ENCODE measurements at places on chromosomes 13 and 19. TPM values are rescaled to one million over a fixed set of nuclear protein-coding genes. Genes with fewer than 3 reads are reported as not detected.

DNA sequence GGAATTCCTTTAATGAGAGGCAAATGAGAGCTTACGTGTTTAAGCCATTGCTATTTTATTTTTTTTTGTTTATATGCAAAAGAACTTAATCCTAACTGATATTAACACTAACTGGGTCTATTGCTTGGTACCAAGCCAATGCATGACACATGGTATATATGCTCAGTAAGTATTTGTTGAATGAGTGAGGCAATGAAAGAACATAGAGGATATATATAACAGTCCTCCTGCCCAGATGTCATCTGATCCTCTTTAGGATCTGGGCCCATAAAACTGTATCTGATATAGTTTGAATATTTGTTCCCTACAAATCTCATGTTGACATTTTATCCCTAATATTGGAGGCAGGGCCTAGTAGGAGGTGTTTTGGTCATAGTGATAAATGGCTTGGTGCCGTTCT is 13.0 kb upstream of the ALOX5AP start:
- no peaks in the 10 kb centered on the region for H3K36me3 ChIP-seq
- no peak overlapping the region for H3K27ac ChIP-seq
- no peaks in the 10 kb centered on the region for H3K27me3 ChIP-seq
- H3K4me1 ChIP-seq, result no peaks in the 10 kb centered on the region

GRCh38 chr13:89568746-89569145 is 1778.7 kb upstream of the MIR17HG start:
- no peaks in the 10 kb centered on the region for H3K4me1 ChIP-seq
- no peaks in the 10 kb centered on the region for H3K27me3 ChIP-seq
- no peaks in the 10 kb centered on the region for H3K36me3 ChIP-seq
- DNase-seq, result no peak
- no peak overlapping the region for H3K4me3 ChIP-seq
- no peak overlapping the region for H3K27ac ChIP-seq

GRCh38 chr19:18493440-18494266 is 28.2 kb downstream of the ELL start:
- no peak for DNase-seq
- H3K4me3 ChIP-seq, result no peak overlapping the region
- no peaks in the 10 kb centered on the region for H3K27me3 ChIP-seq
- H3K36me3 ChIP-seq, result peaks cover 39% of the 10 kb centered on the region
- peaks cover 2% of the 10 kb centered on the region for H3K4me1 ChIP-seq

DNA sequence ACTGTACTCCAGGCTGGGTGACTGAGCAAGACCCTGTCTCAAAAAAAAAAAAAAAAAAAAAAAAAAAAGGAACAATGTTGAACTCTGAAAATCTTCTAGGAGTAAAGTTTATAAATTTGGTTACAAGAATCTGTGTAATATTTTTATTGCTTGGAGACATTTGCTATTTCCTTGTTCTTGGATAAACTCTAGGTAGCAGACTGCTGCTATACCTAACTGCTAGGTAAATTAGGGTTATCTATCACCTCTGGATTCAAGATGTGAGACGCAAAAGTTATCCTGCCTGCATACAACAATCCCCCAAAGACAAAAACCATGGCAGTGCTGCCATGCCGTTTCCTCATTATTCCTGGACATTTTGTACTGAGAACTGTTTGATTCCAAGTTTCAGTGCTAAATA is 33.7 kb downstream of the UBL3 start:
- no peaks in the 10 kb centered on the region for H3K4me1 ChIP-seq
- no peak for DNase-seq
- no peaks in the 10 kb centered on the region for H3K27me3 ChIP-seq
- H3K27ac ChIP-seq, result no peak overlapping the region
- no peaks in the 10 kb centered on the region for H3K36me3 ChIP-seq
- no peak overlapping the region for H3K4me3 ChIP-seq

GRCh38 chr13:75782985-75783384 is 146.9 kb downstream of the LMO7 start:
- DNase-seq, result no peak
- no peak overlapping the region for H3K4me3 ChIP-seq
- no peaks in the 10 kb centered on the region for H3K27me3 ChIP-seq
- no peak overlapping the region for H3K27ac ChIP-seq
- H3K4me1 ChIP-seq, result peaks cover 3% of the 10 kb centered on the region
- peaks cover 2% of the 10 kb centered on the region for H3K36me3 ChIP-seq

- no peak overlapping the region for H3K27ac ChIP-seq
- DNase-seq, result no peak
- H3K4me3 ChIP-seq, result no peak overlapping the region
- H3K27me3 ChIP-seq, result no peaks in the 10 kb centered on the region
- H3K4me1 ChIP-seq, result no peaks in the 10 kb centered on the region
These were observed 43.5 kb upstream of the SERTM1 start for GRCh38 chr13:36630181-36630803.

The SLC7A10 gene
- 1.4 TPM for polyA plus RNA-seq

The CAPN12 gene
- 2.4 TPM for polyA plus RNA-seq

- H3K36me3 ChIP-seq, result peaks cover 56% of the 10 kb centered on the region
- no peak overlapping the region for H3K4me3 ChIP-seq
- no peak for DNase-seq
- H3K27me3 ChIP-seq, result no peaks in the 10 kb centered on the region
- no peak overlapping the region for H3K27ac ChIP-seq
- H3K4me1 ChIP-seq, result no peaks in the 10 kb centered on the region
These were observed 67.9 kb downstream of the CCDC70 start for GRCh38 chr13:51929699-51930098.

The IFT88 gene
- polyA plus RNA-seq, result 21.4 TPM

The ZNF296 gene
- polyA plus RNA-seq, result 10.3 TPM

DNA sequence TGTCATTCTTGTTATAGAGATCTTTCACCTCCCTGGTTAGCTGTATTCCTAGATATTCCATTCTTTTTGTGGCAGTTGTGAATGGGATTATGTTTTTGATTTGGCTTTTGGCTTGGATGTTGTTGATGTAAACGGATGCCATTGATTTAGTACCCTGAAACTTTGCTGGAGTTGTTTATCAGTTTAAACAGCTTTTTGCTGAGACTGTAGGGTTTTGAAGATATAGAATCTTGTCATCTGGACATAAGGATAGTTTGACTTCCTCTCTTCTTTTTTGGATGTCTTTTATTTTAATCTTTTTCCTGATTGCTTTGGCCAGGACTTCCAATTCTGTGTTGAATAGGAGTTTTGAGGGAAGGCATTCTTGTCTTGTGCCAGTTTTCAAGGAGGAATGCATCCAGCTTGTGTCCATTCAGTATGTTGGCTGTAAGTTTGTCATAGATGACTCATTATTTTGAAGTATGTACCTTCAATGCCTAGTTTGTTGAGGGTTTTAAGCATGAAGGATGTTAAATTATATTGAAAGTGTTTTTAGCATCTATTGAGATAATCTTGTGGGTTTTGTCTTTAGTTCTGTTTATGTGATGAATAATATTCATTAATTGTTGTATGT is 16.8 kb downstream of the ZNF431 start:
- no peak overlapping the region for H3K4me3 ChIP-seq
- no peaks in the 10 kb centered on the region for H3K4me1 ChIP-seq
- no peak overlapping the region for H3K27ac ChIP-seq
- DNase-seq, result no peak
- peaks cover 15% of the 10 kb centered on the region for H3K36me3 ChIP-seq

DNA sequence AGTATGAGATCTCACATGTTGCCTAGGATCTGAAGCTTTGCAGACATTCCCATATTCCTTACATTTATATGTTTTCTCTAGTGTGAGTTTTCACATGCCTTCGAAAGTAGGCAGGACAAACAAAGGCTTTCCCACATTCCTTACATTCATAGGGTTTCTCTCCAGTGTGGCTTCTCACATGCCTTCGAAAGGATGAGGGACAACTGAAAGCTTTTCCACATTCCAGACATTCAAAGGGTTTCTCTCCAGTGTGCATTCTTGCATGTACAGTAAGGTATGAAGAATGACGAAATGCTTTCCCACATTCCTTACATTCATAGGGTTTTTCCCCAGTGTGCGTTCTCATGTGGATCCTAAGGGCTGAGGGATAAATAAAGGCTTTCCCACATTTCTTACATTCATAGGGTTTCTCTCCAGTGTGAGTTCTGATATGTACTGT is 14.2 kb downstream of the ZNF699 start:
- no peaks in the 10 kb centered on the region for H3K27me3 ChIP-seq
- H3K27ac ChIP-seq, result no peak overlapping the region
- no peaks in the 10 kb centered on the region for H3K4me1 ChIP-seq

The UBE2L5 gene
- not detected for polyA plus RNA-seq

The EEF2 gene
- 1,343 TPM for polyA plus RNA-seq

The CACNG7 gene
- 0.79 TPM for polyA plus RNA-seq

DNA sequence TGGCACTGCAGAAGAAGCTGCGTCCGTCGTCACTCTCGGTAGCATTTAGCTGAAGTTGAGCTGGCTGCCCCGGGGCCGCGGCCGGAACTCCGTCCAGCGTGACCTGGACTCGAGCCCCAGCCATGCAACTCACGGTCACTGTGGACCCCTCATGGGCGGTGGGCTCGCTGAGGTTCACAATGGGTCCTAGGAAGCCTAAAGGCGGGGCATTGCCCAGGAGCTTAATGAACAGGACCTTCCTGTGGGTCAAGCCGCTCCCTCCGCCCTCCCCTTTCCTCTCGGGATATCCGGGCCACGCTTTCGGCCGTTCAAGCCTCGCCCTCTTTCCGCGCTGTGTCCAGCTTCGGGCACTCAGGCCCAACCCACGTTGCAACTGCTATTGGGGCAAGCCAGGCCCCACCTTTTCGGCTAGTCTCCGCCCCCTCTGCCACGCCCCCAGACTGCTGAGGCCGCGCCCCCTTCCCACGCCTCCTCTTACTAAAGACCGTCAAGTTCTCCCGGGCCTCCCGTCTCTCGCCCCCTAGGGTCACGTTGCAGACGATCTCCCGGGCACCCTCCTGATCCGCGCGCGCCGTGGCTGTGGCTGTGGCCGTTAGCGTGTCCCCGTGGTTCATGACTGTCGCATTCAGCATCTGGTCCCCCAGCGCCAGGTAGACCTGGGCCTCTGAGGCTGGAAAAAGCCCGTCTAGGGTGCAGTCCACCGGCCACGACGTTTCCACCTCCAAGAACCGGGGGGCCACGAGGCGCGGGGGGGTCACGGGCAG is 1.4 kb upstream of the RAVER1 start:
- peaks cover 13% of the 10 kb centered on the region for H3K4me1 ChIP-seq
- H3K4me3 ChIP-seq, result peak overlapping the region; percentile 90
- H3K27me3 ChIP-seq, result no peaks in the 10 kb centered on the region
- peaks cover 6% of the 10 kb centered on the region for H3K36me3 ChIP-seq

The TJP3 gene
- polyA plus RNA-seq, result 74.5 TPM

DNA sequence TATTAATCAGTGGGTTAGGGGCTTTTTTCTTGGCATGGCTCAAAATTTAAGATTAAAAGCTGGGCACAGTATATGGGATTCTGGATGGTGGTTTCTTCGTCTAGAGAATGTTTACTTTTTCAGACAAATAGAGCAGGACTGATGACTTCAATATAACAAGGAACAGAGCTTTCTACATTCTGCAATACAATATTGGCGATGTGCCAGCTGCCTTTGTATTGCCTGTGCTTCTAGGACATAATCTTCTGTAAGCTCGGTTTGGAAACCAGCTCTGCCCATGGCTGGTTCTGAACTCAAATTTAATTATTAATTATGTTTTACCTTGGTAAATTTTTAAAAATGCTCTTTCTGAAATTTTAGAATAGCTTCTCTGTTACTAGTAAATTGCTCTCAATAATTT is 139.1 kb upstream of the TRPC4 start:
- no peaks in the 10 kb centered on the region for H3K36me3 ChIP-seq
- no peaks in the 10 kb centered on the region for H3K27me3 ChIP-seq
- no peak overlapping the region for H3K27ac ChIP-seq
- H3K4me3 ChIP-seq, result no peak overlapping the region

DNA sequence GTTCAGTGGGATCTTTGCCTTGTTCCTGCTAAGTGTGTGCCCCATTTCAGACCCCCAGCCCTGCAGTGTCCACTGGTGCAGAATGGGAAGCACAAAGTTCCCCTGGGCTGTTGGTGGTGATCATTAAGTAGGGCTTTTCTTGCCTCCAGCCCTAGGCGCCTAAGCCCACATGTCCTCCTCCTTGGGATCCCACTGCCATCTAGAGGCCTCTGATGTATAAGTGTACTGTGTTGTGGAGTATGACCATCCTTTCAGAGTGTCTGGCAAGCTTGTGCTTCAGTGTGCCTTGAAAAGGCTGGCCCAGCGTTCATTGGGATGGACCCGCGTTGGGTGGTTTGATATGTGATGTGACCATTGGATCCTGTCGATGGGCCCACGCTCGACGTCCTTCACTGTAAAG is 71.2 kb downstream of the WASF3 start:
- no peak overlapping the region for H3K4me3 ChIP-seq
- H3K4me1 ChIP-seq, result no peaks in the 10 kb centered on the region
- peak; percentile 40 for DNase-seq

DNA sequence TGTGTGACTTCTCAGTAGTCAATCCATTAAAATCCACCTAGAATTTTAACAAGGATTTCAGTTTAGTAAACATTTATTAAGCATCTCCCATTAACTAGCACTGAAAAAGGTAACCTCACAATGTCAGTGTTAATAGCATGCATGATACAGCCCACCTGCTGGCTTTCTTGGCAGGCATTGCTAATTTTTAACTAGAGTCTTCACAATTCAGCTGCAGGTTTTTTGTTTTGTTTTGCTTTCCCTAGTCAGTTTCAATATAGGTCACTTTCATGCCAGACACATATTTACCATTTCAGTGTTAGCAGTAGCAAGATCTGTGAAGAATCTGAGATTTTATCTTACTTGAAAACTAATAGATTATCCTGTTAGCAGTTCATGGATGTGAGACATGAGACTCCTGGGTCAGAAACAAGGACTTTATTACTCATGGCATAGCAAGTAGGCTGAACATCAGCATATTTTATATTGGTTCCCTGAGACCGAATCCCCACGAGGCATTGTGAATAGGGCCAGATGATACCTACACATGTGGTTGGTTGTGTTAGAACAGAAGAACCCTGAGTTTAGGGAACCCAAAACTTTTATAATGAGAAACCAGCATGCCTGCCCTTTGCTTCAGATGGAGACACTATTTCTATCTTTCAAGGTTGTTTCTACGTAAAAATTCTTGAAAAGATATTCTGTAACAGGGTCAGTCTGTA is 198.0 kb upstream of the HTR2A start:
- H3K27me3 ChIP-seq, result no peaks in the 10 kb centered on the region
- H3K4me1 ChIP-seq, result no peaks in the 10 kb centered on the region
- no peak overlapping the region for H3K27ac ChIP-seq
- no peaks in the 10 kb centered on the region for H3K36me3 ChIP-seq
- no peak for DNase-seq

GRCh38 chr19:55550321-55550650 is 4.9 kb upstream of the SBK3 start:
- peaks cover 1% of the 10 kb centered on the region for H3K27me3 ChIP-seq
- H3K4me3 ChIP-seq, result no peak overlapping the region

- H3K4me3 ChIP-seq, result no peak overlapping the region
- H3K27ac ChIP-seq, result no peak overlapping the region
- no peaks in the 10 kb centered on the region for H3K36me3 ChIP-seq
- no peaks in the 10 kb centered on the region for H3K27me3 ChIP-seq
These were observed 334.0 kb downstream of the SLITRK5 start for GRCh38 chr13:88005188-88005587.

DNA sequence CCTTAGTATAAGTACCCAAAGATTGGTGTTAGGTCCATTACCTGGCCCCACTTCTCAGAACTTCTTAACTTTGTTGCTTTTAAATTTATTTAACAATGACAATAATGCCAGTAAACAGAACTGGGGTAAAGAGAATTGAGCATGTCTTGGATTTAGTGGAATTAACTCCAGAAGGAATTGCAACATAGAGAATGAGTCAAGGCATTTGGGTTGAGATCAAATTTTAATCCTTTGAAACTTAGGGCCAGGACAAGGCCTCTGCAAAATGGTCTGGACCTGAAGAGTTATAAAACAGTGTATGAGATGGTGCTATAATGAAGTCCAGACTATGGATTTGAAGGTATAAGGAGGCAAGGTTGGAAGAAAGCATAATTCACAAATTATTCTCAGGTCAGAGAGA is 1030.4 kb downstream of the SLITRK5 start:
- no peak overlapping the region for H3K27ac ChIP-seq
- no peak for DNase-seq
- no peaks in the 10 kb centered on the region for H3K27me3 ChIP-seq
- no peaks in the 10 kb centered on the region for H3K36me3 ChIP-seq

- H3K4me1 ChIP-seq, result no peaks in the 10 kb centered on the region
- H3K36me3 ChIP-seq, result no peaks in the 10 kb centered on the region
These were observed 71.9 kb downstream of the TRPC4 start for GRCh38 chr13:37797631-37798030.

All from small intestine (tissue), 16 donors.